ENCODE measurements at places on chromosomes 11 and 22.
A peak's percentile ranks its signal among the peaks of the same experiment; 100 is the strongest.

GRCh38 chr11:103109818-103110388, 677 bp downstream of the DYNC2H1 start:
- DNase-seq: no peak

DNA sequence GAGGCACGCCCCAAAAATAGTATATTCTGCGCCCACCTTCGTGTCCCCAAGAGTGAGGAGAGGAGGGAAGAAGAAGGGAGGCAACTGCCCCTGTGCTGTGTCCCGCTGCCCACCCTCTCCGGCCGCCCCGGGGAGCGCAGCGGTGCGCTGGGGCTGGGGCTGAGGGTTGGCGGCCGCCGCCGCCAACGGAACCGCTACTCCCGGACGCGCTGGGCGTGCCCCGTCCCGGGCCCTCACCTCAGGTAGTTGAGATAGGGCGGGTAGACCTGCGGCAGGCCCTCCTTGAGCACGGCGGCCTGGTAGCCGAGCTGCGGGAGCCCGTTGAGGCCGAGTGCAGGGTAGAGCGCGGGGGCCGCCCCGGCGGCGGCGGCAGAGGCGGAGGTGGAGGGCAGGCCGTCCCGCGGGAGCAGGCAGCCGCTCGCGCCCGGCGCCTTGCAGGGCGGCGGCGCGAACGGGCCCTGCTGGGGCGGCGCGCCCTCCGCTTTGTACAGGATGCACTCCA, 2.4 kb downstream of the PGR start:
- DNase-seq: no peak

GRCh38 chr11:67276781-67277230, 10.5 kb downstream of the GRK2 start:
- DNase-seq: peak; percentile 48

- DNase-seq: no peak
These were observed 18.5 kb downstream of the SLC35F2 start for GRCh38 chr11:107840129-107840484.

DNA sequence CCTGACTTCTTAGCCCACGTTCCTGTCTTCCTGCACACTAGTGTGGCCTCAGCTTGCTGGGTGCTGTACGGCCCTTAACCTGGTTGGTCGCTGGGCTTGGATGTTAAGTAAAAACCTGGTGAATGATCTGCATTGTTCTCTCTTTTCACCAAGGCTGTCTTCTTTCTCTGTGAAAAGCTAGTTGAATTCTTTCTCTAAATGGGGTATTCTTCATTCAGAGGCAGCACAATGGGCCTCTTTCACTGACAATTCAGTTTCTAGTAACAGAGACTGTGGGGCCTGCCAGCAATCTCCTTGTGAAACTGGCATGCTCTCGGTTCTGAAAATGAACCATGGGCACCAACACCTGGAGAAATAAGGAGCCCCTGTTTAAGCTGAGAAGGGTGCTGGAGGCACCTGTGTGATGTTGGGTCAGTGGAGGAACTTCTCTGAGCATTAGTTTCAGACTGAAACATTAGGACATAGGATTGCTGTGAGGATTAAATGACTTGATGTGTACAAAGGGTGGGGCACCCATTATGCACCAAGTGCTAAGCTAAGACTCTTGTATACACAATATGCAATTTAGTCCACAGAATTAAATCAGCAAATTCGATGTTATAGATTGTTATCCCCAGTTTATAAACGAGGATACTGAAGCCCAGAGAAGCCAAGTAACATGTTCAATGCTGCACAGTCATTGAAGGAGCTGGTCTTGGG, 33.1 kb upstream of the ELF5 start:
- DNase-seq: no peak

- DNase-seq: no peak
These were observed 31.8 kb upstream of the FCHSD2 start for GRCh38 chr11:73173755-73174494.

Measured in CD4-positive, alpha-beta T cell treated with Interleukin-10 for 1 hour (primary cell).